ENCODE measurements at places on chromosomes 4 and X.

- no peak for DNase-seq
Observed at GRCh38 chr4:139599594-139600374, 43.8 kb upstream of the SETD7 start.

DNA sequence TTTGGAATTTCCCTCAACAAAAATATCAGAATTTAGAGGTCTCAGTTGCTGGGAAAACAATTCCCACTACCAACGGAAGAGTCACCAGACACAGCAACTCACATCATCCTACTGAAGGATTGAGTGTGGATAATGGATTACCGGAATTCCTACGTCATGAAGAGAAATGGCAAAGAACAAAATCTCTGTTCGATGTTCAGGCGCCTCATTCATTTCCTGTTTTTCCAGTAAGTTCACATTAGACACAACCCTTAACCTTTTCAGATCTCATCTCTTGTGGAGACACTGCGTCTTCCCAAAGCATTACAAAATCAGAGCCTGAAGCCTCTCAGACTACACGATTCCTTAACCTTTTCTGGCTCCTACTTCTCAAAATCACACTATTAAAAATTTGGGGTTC, 58.5 kb upstream of the CPEB2 start:
- DNase-seq: no peak

GRCh38 chr4:146638786-146639505, at the start of gene POU4F2:
Gene POU4F2, plus strand, starts transcription at chr4:146638893. Its CDS starts 248 bp downstream, at chr4:146639141.
- DNase-seq: peak; percentile 26

DNA sequence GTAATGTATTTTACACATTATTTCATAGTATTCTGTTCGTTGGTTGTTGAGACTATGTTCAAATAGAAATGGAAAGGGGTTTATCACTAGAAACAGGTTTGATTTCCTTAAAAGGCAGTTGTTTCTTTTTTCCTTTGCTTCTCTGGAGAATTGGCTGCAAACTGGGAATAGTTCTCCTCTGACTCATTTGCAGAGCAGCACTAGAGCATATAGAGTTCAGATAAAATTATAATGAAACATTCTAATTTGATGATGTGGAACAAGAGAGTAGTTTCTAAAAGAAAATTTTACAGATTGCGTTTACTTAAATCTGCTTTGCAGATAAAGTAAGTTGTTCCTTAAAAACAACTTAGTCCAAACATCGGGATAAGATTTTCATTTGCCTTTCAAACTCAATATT, 29.7 kb downstream of the SYNPO2 start:
- DNase-seq: no peak

DNA sequence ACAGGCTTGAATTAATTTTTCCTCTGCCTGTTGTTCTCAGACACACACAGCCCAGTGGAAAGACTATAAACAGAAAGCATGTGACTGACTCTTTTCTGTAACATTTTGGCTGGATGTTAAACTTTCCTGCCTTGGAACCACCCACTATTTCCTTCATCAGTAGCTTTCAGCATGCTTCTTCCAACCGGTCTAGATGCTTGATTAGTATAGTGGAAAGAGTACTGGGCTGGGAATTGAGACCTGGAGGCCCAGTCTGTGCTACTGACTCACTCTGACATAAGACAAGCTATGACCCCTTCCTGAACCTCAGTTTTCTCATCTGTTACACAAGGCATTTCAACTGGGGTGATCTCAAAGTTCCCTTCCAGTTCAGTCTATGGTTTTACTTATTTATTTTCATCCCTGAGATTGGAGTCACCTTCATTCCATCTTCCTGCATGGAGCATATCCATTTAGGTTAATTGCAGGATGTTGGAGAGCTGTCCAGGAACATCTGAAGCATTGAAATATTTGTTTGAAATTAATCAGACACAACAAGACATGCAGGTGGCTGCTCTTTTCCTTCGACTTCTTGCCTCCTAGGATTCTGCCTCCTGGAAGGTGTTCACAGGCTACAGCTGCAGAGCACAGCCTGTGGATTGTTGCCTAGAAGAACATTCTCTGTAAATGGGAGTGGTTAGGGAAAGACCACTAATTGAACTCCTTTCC, 173.4 kb downstream of the RTL9 start:
- DNase-seq: no peak

DNA sequence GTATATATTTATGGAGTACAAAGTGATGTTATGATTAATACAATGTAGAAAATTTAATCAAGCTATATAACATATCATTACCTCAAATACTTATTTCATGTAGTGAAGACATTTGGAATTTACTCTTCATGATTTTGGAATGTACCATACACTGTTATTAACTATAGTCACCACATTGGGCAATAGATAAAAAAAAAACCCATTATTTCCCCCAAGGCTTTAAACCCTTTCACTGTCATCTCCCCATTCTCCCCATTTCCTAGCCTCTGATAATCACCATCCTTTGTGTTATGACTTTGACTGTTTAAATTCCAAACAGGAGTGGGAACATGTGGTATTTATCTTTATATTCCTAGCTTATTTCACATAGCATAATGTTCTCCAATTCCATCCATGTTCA, 2189.1 kb upstream of the AGA start:
- no peak for DNase-seq

DNA sequence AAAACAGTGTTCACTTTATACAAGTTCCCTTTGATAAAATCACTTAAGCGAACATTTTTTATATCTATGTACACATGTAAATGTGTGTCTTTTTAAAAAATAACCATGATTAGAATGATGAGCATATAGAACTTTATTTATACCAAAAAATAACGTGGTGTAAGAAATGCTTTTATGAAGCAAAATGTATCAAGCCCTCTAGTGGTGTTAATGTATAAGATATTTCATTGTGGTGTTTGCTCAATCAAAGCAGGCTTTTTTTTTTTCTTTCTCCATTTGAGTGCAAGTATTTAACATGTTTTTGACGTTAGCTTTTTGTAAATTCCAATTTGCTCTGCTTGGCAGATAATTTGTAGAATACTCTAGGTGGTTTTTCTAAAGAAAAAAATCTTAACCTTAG, 2092.4 kb upstream of the TENM3 start:
- no peak for DNase-seq

- no peak for DNase-seq
Observed at GRCh38 chr4:125741825-125742452, 427.2 kb downstream of the FAT4 start.

DNA sequence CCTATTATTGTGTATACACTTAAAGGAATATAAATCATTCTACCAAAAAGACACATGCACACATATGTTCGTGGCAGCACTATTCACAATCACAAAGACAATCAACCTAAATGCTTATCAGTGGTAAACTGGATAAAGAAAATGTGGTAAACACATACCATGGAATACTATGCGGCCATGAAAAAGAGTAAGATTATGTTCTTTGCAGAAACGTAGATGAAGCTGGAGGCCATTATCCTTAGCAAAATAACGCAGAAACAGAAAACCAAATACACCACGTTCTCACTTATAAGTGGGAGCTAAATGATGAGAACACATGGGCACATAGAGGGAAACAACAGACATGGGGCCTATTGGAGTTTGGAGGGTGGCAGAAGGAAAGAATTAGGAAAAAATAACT, 593.2 kb downstream of the DMD start:
- DNase-seq: no peak

DNA sequence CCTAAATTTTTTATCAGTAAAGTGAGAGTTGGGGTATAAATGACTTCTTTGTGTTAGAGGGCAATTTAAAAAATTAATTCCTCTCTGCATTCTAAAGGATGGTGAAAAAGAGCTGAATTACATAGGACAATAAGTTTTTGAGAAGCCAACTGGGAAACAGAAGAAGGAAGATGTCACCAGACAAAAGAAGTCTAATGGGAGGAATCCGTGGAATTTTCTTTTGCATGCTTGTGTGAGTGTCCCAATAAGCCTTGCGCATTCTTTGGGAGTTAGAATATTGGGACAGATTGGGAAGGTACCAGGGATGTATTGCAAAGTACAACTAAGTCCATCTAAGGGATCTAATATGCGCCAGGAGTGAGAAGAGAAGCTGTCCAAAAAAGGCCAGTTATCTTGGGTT, 35.1 kb upstream of the NR3C2 start:
- DNase-seq: no peak

GRCh38 chrX:134624046-134624430, 34.2 kb downstream of the PLAC1 start:
- DNase-seq: no peak

All from left ventricle myocardium superior (tissue), 1 donor.